HS-5 (cell line): ENCODE measurements at places on chromosomes 12 and 14.

GRCh38 chr14:32469388-32470160 is 140.5 kb downstream of the AKAP6 start:
- no peak for DNase-seq

DNA sequence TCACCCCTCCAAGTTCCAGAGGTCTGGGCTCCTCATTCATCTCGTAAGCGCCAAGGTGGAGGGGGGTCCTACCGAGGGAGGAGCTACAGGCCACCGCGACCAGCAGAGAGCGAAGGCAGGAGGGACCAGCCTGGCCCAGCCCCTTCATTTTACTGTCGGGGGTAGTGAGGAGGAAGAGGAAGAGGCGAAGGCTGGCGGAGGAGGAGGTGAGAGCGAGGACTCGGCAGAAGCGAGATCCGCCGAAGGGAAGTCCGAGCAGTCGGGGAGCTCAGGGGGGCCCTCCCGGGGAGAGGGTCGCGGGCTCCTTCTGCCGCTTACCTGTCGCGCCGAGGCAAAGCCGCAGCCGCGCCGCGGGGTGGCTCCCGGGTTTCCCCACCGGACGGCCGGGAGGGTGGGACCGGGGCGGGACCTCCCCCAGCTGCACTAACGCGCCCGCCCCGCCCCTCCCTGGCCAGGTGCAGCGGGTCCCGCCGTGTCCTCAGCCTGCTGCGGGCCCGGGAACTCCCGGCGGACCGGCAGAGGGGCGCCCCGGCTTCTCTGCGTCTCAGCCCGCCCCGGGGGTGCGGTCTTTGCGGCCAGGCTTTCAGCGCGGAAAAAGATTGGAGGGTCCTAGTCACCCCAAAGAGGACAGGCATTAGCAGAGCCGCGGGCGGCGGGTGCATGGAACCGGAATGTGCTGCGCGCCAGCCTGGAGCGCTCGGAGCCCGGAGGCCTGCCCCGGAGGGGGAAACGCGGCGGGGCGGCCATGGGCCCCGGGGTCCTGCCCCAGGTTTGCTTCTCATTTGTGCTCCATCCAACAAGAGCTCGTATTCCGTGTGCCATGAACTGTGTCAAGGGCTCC is at the start of gene GALNT6:
Gene GALNT6 (minus strand): TSS at position 124 of the 841 bp plus-strand sequence. CDS start 11,625 bp downstream, outside the sequence.
- no peak for DNase-seq

DNA sequence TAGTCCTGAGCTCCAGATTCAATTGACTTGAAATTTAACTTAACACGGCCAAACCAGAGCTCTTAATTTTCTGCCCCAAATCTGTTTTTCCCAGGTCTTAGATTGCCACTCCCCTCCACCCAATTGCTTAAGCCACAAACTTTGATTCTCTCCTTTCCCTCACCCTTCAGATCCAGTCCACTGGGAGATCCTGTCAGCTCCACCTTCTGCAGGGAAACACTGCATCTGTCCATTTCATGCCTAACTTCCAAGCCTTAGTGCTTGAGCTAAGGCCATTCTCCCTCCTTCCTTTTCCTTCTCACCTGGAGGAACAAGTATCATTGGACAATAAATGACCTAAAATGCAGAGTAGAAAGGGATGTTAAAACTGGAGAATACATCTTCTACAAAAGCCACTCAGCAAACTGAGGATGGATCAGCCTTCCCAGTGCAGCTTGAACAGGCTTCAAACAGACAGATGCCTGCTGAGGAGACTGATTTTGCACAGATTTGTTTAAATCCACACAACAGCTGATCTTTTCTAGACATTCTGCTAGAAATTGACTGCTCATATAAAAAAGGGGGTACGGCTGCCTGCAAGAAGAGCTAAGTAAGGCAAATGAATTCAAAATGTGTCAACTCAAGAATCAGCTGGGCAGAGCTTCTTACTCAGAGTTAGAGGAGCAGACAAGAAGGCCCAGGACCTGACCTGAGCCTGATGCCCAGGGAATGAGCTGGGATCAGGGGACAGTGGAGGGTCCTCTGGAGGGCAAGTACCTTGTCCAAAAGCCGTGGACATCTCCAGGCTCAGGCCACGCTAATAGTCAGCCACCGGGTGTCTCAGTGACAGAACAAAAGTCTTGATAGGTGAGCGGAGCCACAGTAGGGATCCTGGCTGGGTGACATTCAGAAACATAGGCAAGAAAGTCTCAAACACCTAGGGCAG is 81.3 kb upstream of the RIC8B start:
- DNase-seq, result no peak

- no peak for DNase-seq
Observed at GRCh38 chr14:98634043-98634820, 637.8 kb downstream of the BCL11B start.

GRCh38 chr12:120429368-120429767 is 8.5 kb upstream of the COX6A1 start:
- no peak for DNase-seq

DNA sequence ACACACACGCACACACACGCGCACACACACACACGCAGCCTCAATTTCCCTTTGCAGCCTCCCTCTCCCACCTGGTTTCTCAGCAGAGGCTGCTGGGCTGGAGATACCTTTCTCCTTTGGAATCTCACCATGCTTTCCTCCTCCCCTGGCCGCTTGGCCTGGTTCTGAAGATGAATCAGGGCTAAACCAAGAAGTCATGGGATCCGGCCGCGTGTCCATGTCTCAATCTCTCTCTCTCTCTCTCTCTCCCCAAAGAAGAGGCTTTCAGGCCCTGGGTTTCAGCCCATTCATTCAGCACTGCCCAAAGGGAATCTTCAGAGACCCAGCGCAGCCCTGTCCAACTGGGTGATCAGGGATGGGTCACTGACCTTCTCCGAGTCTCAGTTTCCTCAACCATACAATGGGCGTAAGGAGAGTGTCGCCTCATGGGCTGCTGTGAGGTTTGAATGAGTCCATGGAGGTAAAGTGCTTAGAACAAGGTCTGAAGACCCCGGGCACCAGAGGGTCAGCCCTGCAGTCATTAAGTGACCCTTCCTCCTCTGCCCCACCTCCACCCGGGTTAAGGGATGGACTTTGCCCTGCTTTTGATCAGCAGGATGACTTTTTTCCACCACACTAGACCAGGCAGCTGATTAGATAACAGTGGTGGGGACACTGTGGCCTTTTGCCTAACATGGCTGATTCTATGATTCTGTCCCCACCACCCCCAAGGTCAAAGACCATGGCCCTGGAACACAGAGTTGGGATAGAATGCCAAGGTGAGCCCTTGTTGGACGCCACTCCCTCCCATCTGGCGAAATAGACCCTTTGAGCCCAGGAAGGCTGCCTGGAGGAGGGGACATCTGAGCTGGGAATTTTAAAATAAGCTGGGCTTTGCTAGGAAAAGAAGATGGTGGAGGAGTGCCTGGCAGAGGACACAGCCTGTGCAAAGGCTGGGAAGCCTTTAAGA is 42.1 kb downstream of the SCARB1 start:
- no peak for DNase-seq

DNA sequence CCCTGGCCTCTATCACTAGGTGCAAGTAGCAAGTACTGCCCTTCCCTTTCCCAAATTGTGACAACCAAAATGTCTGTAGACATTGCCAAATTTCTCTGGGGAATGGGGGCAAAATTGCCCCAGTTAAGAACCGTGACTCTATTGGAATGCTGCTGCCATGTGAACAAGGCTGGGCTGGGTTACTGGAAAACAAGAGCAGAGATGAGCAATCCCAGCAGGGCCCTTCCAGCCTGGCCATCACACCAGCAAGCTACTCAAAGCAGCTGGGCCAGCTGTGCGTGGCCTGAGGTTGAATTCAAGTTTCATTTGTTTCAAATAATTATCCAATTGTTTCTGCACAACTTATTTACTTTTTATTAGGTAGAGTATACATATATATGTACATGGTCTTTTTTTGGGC is 103.4 kb upstream of the PKP2 start:
- DNase-seq, result no peak

- DNase-seq, result no peak
Observed at GRCh38 chr12:109641422-109641821, 67.8 kb downstream of the MVK start.

DNA sequence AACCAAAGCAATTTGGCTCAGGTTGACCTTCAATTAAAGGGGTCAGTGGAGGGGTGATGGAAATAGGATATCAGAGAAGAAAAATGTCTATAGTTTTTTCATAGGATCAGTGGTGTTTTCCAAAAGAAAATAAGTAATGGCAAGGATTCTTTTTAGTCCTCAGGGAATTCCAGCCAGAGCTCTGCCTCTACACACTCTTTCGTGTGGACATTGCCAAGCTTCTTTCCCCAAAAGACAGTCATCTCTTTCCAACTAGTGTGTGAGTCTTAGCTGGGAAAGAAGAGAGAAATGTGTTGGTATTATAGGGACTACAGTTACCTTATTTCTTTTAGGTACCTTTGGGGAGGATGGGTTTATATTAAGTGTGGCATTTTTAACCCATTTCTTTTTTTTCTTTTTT is 46.5 kb downstream of the RBMS2 start:
- DNase-seq, result no peak

GRCh38 chr12:64900540-64900939 is 76.1 kb downstream of the TBC1D30 start:
- DNase-seq, result peak; percentile 69

- no peak for DNase-seq
Observed at GRCh38 chr12:33575346-33575745, 135.7 kb upstream of the SYT10 start.

DNA sequence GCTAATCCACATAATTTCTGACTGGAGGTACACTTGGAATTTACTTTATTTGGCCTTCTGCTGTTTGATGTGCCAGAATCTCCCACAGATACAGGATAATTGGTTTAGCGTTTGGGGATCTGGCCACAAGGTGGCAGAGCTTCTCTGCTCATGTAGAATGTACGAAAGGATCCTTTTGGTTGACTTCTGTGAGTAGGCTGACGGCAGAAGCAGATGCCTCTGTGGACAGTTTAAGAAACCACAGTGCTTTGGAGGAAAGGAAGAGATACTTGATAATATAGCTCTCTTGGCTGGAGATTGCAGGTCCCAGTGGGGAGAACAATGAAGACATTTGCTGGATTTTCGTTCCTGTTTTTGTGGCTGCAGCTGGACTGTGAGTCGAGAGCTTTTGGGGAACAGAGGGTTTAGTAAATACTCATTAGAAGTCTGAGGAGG is 75.3 kb upstream of the OR4E1 start:
- peak; percentile 9 for DNase-seq

DNA sequence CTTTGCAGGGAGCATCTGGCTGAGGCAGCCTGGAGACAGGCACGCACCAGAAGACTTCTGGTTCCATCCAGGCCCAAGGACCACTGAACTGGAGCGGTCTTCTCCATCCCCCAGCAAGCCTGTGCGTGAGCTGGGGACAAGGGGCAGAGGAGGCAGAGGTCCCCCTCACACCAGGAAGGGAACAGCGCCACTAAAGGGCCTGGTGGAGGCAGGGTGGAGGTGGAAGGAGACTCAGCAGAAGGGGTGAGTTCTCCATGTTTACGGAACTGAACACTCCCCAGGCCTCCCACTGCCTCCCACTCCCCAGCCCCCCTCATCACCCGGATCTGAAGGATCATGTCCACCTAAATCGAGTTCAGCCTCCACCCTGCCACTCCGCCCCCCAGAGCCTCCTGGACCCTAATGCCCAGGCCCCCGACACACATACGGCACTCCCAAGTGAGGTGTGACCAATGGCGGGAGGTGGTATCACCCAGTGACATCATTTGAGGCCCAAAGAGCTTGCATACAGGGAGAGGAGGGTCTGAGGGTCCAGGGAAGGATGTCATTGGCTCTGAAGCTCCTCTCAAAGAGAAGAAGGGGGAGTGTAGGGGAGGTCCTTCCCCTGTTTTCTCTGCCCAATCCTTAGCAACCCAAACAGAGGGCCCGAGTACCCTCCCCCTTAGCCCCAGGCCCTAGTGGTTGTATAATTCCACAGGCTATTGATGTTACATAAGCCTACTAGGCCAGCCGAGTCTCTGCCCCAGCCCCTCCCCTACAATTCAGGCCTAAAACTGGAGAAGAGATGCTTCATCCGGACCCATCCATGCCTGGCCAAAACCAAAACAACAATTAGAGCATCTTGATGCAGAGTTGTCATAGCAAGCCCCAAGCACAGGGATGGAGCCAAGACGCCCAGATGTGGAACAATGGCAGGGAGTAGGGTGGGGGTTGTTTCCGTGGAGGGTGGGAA is 1.0 kb downstream of the FAIM2 start:
- no peak for DNase-seq

DNA sequence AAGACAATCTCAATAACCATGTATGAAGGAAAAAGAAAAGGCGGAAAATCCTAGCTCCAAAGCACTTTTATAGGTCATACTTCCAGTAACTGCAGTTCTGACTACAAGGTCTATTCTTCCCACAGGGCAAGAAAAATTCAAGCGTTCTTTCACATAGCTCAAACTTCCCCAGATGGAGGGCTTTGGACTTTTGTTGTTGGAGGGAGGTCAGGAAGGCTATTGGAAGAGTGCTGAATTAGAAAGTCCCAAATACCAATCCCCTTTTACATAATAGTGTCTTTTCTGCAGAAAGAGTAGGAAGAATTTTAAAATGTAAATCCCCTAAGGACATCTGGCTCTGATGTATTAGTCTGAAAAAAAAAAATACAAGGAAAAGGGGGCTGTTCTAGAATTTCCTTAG is 309.4 kb downstream of the MDGA2 start:
- no peak for DNase-seq

GRCh38 chr12:102421802-102422583 is 58.4 kb downstream of the IGF1 start:
- no peak for DNase-seq

DNA sequence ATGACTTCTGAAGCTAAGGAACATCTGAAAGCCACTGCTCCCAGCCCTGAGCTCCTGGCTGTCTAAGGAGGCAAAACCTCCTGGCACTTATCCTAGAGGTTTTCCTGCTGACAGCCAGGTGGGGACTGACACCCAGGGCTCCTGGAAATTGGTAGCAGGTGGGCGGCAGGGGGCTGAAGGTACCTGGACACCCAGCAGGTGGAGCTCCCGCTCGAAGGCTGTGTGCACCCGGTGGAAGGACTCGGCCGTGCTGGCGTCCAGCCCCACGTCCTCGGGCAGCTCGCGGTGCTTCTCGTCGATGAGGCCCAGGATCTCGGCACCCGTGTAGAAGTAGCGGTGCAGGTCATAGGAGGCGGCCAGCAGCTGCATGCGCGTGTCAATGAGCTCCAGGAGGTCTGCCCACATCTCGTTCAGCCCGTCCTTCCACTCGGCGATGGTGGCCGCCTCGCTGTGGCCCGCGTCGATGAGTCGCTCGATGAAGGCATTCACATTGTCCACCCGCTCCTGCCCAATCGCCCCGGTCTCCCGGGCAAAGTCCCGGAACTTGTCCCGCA is 68.2 kb downstream of the PLEKHG3 start:
- DNase-seq, result no peak

GRCh38 chr12:82555699-82556098 is 131.0 kb upstream of the TMTC2 start:
- no peak for DNase-seq

DNA sequence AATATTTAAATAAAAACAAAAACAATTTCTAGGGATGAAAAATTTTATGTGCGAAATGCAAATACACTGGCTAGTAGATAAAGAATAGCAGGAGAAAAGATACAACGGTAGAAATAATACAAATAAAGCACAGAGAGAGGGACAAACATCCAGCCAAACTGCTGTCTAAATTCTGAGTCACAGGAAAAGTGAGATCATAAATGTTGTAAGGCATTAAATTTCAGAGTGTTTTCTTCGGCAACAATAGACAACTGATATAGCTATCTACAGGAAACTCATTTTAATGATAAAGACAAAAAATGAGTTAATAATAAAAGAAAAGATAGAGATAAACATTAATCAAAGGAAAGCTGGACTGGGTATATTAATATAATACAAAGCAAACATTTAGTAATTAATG is 122.2 kb downstream of the NTS start:
- no peak for DNase-seq
